ENCODE measurements at places on chromosomes 16 and 17.

DNA sequence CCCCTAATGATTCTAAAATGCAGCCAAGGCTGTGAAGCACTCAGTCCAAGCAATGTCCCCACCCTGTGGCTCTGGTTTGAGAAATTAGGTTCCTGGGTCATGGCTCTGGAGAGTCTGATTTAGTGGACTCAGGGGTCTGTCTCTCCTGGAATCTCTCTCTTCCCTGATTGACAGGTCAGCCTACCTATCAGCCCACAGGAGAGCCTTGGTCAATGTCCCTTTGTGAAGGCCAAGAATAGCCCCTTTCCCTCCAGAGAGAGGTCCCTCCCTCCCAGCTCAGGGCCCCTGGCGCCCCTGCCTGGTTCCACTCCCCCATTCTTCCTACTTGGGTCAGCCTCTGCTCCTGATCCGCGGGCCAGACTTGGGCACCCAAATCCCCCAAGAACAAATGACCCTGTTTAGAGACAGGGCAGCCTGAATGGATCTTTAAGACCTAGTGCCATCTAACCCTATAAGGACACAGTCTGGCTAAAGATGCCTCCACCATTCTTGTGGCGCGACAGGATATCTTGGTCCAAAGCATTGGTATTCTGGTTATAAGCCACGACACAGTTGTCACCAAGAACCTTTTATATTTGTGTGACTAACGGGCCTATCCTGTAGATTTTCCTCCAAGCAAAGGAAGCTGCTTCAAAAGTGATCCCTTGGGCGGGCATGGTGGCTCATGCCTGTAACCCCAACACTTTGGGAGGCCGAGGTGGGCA lies 38.3 kb upstream of the PRSS54 start:
- DNase-seq: no peak

- DNase-seq: no peak
Observed at GRCh38 chr16:89069920-89070319, 23.7 kb upstream of the ACSF3 start.

DNA sequence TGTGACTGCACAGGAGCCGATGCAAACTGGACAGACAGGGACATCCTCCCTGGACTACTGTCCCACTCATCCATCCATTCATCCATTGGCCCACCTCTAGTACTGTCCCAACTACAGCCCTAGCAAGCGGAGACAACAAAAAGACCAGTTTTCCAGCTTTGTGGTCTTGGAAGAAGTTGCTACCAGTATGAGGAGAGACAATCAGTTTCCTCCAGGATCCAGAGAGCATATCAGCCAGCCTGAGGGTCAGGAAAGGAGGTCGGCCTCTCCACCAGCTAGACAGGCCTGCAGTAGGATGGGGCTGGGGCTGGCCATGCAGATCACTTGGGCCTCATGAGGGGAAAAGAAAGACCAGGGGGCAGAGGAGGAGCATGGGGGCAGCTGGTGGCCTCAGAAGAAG lies 16.8 kb downstream of the KRT33A start:
- no peak for DNase-seq

GRCh38 chr17:78343187-78343542 lies 16.7 kb downstream of the SOCS3 start:
- no peak for DNase-seq

- DNase-seq: no peak
Observed at GRCh38 chr17:59498530-59499307, 66.7 kb upstream of the DHX40 start.

DNA sequence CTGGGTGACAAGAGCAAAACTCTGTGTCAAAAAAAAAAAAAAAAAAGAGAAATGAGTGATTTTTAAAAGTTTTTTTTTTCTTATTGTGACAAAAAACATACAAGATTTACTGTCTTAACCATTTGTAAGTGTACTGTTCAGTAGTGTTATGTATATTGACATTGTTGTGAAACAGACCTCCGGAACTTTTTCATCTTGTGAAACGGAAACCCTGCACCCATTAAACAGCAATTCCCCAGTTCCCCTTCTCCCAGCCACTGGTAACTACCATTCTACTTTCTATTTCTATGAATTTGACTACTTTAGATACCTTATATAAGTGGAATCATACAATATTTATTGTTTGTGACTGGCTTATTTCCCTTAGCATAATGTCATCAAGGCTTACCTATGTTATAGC lies 18.7 kb downstream of the DUS2 start:
- DNase-seq: no peak

DNA sequence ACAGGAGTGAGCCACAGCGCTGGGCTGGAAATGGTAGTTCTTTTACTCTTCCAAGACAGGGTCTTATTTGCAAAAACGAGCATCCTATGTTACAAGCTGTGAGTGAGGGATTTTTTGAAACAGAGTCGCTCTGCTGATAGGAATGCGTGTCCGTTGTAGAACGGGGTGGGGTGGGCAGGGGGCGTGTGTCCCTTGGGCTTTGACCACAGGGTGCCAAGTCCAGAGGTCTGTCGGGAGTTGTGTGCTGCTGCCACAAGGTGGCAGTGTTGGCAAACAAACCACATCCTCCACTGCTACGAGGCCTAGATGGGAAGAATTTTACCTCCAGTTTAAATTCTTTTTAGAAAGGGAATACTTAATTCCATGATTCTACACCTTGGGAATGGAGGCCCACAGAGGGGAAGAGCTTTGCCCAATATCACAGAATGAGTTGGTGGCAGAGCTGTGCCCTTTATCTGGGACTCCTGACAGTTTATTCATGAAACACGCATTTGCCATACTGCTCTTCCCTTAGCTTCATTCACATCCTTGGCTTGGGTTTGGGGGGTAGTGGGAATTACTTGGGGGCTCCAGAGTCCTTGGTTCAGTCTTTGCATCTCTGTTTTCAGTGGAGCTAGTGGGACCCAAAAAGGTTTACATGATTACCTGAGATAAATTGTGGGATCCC lies 30.6 kb upstream of the ETV4 start:
- DNase-seq: peak; percentile 59

- no peak for DNase-seq
Observed at GRCh38 chr17:63116967-63117830, 151.2 kb downstream of the TANC2 start.

- DNase-seq: no peak
Observed at GRCh38 chr17:57649731-57650484, 95.2 kb downstream of the CCDC182 start.

GRCh38 chr17:6352801-6353560 lies 81.9 kb downstream of the AIPL1 start:
- no peak for DNase-seq

- DNase-seq: no peak
Observed at GRCh38 chr16:3023415-3023668, 400 bp downstream of the HCFC1R1 start.

DNA sequence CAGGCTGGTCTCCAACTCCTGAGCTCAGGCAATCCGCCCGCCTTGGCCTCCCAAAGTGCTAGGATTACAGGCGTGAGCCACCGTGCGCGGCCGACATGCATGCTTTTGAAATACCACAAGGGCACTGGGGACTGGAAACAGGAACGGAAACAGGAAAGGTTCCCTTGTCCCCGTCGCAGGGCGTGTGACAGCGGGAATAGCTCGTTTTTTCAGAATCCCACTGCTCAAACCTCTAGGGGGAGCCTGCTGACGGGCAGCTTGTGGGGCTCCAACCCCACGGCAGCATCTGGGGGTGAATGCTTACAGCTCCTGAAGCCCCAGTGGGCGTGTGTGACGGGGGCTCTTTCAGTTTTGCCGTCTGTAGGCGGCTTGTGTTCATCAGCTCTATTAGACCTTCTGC lies 18.8 kb upstream of the ASGR2 start:
- peak; percentile 30 for DNase-seq

- peak; percentile 11 for DNase-seq
Observed at GRCh38 chr17:2170023-2170422, 115.1 kb downstream of the HIC1 start.

DNA sequence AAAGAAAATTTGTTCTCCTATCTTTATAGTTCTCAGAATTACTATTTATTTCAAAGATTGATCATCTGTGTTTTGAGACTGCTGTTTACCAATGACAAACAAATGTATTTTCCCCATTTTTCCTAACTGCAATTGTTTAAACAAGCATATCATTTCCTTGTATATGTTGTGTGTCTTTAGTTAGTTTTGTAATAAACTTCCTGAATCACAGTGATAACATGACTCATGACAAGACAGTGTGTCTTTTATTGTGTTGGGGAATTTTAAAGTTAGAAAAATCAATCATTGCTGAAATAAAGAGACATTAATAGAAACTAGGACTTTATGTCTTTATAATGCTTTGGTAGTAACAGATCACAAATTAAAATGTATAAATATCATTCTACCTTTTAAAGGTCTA lies 348.5 kb downstream of the KCNJ2 start:
- DNase-seq: no peak
